ENCODE measurements at places on chromosomes 7 and 10. TPM values are rescaled to one million over a fixed set of nuclear protein-coding genes. Genes with fewer than 3 reads are reported as not detected.

DNA sequence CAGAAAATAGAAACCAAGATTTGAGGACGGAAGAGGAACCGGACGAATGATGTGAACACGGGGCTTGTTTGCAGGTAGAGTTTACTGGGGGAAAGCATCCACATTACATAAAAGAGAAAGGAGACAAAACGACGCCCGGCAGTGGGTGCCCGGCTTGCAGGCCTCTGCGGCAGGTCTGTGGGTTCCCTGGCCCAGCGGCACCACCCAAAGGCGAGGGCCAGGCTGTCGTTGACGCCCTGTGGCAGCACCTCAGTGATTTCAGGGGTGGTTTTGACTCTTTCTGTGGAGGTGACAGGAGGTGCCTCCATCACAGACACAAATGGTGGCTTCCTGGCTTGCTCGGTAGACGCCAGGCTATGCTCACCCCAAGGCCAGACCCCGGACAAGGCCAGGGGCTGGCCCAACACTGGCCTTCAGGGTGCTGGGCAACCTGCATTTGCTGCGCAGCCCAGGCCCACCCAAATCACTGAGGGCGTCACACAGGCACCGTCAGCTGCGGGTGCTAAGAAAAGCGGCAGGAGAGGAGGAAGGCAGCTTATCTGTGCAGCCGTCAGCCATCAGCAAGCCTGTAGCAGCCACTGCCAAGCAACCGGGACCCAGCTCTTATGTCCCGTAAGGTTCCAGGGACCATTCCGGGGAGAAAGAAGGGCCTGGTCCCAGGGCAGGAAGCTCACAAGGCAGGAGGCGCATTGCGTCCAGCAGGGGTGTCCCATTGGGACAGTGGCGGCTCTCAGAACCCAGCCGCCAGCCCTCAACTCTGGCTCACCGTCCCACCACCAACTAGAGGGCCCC lies 230.3 kb downstream of the PTPRN2 start:
- H3K4me1 ChIP-seq = no peaks in the 10 kb centered on the region
- no peak overlapping the region for H3K4me3 ChIP-seq
- no peaks in the 10 kb centered on the region for H3K27me3 ChIP-seq
- H3K36me3 ChIP-seq = no peaks in the 10 kb centered on the region

DNA sequence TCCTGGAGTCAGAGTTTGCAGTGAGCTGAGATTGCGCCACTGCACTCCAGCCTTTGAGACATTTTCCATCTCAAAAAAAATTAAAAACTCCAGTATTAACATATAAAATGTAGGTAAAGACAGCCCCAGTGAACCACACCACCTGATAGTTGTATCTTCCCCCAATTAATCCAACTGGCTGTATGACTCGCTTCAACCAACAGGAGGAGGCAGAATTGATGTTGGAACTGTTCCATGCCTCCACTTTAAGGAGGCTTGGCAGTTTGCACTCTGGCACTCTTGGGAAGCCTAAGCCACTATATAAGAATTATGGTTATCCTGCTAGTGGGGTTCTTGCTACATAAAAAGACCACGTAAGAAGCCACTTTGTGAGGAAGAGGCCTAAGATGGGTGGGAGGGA lies 72.7 kb downstream of the STK17A start:
- H3K27me3 ChIP-seq = no peaks in the 10 kb centered on the region
- DNase-seq = no peak
- peaks cover 48% of the 10 kb centered on the region for H3K36me3 ChIP-seq
- H3K4me3 ChIP-seq = no peak overlapping the region
- H3K4me1 ChIP-seq = peaks cover 62% of the 10 kb centered on the region

- DNase-seq = no peak
- no peaks in the 10 kb centered on the region for H3K27me3 ChIP-seq
- H3K36me3 ChIP-seq = peaks cover 4% of the 10 kb centered on the region
- no peaks in the 10 kb centered on the region for H3K4me1 ChIP-seq
- H3K4me3 ChIP-seq = no peak overlapping the region
Observed at GRCh38 chr7:72754312-72754711, 73.7 kb downstream of the TYW1B start.

- no peaks in the 10 kb centered on the region for H3K36me3 ChIP-seq
- H3K4me3 ChIP-seq = no peak overlapping the region
- no peaks in the 10 kb centered on the region for H3K4me1 ChIP-seq
- no peak for DNase-seq
Observed at GRCh38 chr7:79063019-79063698, 390.3 kb downstream of the MAGI2 start.

DNA sequence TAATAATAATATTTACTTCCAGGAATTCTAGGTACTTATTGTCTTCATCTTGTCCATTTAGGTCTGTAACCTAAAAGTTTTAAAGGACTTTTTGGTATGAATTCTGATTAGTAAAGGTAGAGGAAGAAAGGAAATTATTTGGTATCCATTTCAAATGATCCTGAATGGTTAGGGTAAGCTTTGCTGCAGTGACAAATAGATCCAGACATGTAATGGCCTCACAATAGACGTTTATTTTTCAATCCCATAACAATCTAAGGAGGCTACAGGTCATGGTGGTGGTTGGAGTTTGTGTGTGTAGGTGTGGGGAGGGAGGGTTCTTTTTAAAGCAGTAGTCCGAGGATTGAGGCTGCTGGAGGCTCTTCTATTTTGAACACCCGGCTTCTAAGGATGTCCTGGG lies 5.3 kb downstream of the FBH1 start:
- no peak for DNase-seq
- peak overlapping the region; percentile 58 for H3K27ac ChIP-seq
- H3K36me3 ChIP-seq = peaks cover 58% of the 10 kb centered on the region
- H3K27me3 ChIP-seq = no peaks in the 10 kb centered on the region
- peak overlapping the region; percentile 56 for H3K4me3 ChIP-seq

- H3K36me3 ChIP-seq = no peaks in the 10 kb centered on the region
- peaks cover 46% of the 10 kb centered on the region for H3K27me3 ChIP-seq
- peak overlapping the region; percentile 91 for H3K4me3 ChIP-seq
- DNase-seq = peak; percentile 78
- peak overlapping the region; percentile 82 for H3K27ac ChIP-seq
- H3K4me1 ChIP-seq = peaks cover 5% of the 10 kb centered on the region
Observed at GRCh38 chr10:132306864-132307751, 642 bp downstream of the STK32C start.

The FAM25A gene
- total RNA-seq = not detected

Data from activated CD4-positive, alpha-beta T cell treated with anti-CD3 and anti-CD28 coated beads, Interleukin-2, amount 10 ng/mL, durations not matched to agents 24 days and 14 days (primary cell).